GM12892 (cell line): ENCODE measurements at places on chromosomes 6 and 20.

DNA sequence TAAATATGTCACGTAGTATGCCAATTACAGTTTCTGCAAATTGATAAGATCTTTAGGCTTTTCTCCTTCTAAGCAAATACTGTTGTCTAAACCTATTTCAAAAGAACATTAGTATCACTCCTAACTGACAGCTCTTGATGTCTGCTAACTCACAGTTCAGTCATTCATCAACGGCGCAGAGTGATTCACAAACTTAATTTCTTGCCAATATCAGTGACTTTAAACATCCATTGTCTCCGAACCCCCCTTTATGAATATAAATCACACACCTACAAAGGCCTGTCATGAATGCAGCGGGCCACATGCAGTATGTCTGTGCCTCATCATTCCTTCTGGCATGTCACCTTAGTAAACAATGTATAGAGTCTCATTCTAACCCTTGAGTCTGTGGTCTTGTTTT lies 420.6 kb downstream of the CDC5L start:
- DNase-seq: no peak

- no peak for DNase-seq
These were observed 323.0 kb downstream of the UTRN start for GRCh38 chr6:144607998-144608735.

DNA sequence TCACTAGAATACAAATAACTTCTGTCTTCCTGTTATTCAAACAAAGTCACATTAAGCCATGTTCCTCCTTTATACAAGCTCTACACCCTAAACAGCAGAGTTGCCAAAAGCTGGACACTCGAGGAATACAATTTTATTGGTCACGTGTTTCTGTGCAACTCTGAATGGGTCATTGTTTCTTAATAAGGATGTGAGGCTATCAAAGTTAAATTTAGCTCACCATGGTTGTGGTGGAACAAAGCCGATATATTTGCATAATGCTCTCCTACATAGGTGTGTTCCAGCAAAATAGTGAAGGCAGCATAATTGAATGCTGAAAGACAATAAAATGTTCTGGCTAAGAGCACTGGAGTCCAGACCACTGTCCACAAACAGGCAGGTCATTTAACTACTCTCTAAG lies 36.9 kb upstream of the CD2AP start:
- no peak for DNase-seq

- no peak for DNase-seq
These were observed 1.3 kb upstream of the LRRC1 start for GRCh38 chr6:53793318-53794136.

- DNase-seq: peak; percentile 85
These were observed at the start of gene CD40 for GRCh38 chr20:46117704-46118467. TSS of gene CD40 (plus strand) at chr20:46118314. CDS start at chr20:46118344, 30 bp downstream.

DNA sequence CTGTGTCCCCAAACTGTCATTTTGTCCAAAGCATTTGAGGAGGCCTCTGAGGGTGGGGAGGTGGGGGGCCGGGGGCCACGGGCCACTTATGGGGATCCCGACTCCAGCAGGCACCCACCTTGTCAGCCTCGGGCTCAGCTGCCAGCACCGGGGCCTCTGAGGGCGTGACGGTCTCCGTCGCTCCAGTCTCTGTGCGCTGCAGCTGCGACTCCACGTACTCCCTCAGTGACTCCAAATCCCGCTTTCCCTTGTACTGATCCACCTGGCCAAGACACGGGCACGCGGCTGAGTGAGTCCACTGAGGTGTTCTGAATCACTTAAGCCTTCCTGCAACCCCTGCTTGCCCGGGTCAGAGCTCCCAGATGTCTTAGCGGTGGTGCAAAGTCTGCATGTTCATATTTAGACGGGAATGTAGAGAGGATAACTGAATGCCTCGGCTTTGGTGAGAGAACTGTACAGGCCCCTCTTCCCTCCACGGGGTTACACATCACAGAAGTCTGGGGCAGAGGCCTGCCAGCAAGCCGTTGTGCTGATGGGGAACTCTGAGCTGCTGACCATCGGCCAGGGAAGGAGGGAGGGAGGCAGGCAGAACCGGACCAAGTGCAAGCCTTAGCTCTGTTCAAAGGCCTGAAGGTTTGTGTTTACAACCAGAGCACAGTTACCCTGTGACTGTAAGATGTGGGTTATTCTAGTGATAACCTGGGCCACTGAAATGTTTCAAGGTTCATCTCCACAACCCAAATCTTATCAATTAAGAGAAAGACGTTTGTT lies 21.8 kb downstream of the TXNDC5 start:
- no peak for DNase-seq

- no peak for DNase-seq
These were observed 152.1 kb upstream of the GRIK2 start for GRCh38 chr6:101241442-101241841.

DNA sequence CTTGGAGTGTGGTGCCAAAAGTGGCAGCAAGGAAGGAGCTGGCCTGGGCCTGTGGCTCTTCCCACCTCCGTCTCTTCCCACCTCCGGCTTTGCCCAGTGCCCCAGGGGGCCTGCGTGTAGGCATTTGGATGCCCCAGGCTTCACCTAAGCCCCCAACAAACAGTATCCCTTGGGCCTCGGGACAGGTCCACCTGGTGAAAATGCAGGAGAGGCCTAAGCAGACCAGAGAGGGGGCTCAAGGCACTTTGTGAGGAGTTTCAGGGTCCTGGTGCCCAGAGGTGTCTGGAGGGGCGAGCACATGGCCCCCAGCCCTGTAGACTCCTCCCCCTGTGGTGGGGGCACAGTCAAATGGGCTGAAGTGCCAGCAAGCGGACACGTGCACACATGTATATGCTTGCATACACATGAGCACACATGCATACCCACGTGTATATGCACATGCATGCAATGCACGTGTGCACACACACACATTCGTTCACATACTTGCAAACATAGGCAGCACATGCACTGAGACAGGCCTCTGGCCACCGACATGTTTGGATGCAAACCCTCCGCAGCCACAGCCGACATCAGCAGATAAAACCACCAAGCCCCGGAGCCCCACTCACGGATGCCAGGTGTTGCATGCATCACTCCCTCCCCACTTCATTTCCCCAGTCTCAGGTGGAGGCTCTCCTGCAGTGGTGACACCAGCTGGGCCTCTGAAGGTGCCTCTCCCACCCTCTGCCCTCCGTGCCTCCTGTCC lies 124.5 kb downstream of the TAF4 start:
- DNase-seq: no peak

DNA sequence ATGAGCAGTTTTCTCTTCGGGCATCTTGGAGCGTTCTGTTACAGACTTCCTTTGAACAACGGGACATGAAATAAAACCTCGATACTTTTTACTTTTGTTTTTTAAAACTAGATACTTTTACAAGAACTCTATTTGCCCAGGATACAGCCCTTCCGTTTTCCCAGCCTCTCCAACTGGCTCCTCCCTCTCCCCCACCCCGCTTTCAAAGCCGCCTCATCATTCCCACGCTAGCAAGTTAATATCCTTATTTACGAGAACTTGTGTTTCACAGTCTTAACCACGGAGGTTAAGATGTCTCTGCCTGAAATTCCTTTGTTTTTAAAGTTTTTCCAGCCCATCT lies 241 bp upstream of the CFAP206 start:
- DNase-seq: no peak

DNA sequence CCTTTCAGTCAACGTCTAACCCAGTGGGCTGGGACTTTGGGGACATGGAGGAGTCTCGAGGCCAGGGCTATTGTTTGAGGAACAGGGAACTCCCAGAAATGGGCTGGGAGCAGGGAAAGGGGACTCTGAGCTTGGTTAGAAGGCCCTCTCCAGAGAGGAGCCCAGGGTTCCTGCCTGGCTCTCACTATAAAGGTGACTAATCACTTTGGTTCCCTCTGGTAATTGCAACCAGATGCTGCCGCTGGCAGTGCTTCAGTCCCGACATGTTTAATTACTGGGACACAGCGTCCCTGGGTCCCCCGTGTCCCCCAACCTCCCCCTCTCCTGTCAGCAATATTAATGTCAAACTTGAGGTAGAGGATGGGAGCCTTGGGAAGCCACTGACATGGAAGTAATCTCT lies 5.0 kb upstream of the GDF5 start:
- DNase-seq: no peak

GRCh38 chr20:57310821-57311514 lies 18.6 kb upstream of the SPO11 start:
- no peak for DNase-seq

DNA sequence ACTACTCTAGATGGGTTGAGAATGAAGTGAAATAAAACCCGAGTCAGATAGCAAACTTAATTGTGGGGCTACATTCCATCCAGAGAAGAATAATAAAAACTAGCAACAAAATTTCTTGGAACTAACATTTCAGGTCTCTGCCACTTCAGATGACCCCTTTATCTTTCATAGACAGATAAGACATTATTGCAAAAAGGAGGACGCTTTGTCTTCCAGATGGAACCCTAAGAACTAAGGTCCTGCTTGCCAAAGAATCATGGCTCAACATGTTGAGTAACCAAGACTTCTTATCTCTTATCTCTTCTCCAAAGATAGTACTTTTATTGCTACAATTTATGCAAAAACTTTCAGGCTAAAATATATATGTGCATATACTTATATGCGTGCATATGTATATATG lies 221.1 kb upstream of the PREP start:
- DNase-seq: no peak

DNA sequence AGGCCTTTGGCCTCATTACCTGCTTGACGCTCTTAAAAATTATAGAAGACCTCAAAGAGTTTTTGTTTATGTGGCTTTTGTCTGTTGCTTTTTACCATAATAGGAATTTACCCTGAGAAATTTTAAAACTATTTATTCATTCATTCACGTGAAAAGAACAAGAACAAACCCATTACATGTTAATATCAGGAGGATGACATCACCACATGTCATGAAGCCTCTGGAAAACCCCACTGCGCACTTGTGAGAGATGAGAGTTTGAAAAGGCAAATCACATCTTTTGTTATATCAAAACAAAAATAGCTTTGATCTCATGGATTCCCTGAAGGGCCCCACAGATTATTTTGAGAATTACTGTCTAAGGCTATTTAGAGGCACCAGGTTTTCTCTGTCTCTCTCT lies 61.3 kb upstream of the EYA2 start:
- DNase-seq: no peak

GRCh38 chr20:20204256-20204655 lies 151.9 kb downstream of the CFAP61 start:
- no peak for DNase-seq

DNA sequence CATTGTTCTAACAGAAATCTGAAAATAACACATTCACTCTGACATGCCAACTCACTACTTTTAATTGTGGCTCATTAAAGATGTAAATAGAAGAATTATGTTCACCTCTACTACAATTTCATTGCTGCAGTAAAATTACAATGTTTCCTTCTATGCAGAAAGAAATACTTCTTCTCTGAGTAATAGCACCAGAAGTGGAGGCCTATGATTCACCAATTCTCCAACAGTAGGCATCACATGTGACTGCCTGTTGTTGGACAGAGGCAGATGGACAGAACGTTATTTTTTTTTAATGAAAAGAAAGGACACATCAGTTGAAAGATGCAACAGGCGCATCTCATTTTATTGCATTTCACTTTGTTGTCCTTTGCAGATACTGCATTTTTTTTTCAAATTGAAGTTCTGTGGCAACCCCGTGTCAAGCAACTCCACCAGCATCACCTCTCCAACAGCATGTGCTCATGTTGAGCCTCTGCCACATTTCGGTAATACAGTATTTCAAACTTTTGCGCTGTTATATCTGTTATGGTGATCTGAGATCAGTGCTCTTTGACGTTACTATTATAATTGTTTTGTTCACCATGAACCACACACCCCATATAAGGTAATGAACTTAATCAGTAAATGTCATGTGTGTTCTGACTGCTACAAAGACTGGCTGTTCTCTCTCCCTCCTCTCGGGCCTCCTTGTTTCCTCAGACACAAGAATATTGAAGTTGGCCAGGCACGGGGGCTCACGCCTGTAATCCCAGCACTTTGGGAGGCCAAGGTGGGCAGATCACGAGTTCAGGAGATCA lies 121.4 kb downstream of the ATXN1 start:
- no peak for DNase-seq

DNA sequence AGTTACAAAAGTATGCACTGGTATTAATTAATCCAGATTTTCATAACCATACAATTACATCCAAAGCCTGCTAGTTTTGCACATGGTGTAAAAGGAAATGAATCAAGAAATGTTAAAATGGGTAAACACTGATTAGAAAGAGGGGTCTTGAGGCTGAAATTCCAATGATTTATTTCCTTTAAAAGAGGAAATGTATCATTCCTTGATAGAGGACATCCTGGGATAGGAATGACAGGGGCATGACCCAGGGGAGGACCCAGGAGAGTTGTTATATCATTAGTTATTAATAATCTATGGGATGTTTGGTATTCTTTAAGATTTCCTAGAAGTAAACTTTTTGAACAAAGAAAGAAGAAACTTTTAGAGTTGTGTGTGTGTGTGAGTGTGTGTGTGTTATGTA lies 18.2 kb downstream of the AK9 start:
- DNase-seq: no peak

GRCh38 chr20:63256954-63257353 lies 2.7 kb upstream of the NKAIN4 start:
- DNase-seq: no peak

- peak; percentile 60 for DNase-seq
These were observed at the start of gene IER3 for GRCh38 chr6:30744054-30744805. TSS of gene IER3 (minus strand) at chr6:30744547. CDS start at chr6:30744518, 29 bp downstream.

GRCh38 chr20:4549711-4550259 lies 171.9 kb upstream of the PRND start:
- DNase-seq: no peak

- no peak for DNase-seq
These were observed 437.4 kb upstream of the NRSN1 start for GRCh38 chr6:23688650-23689049.
